ENCODE measurements at places on chromosomes 16 and 17. TPM values are rescaled to one million over a fixed set of nuclear protein-coding genes. Genes with fewer than 3 reads are reported as not detected.

The KCNH4 gene
- total RNA-seq = not detected

The CACNG1 gene
- total RNA-seq = not detected

The LRRC37A gene
- 3.4 TPM for total RNA-seq

The STH gene
- total RNA-seq = not detected

The IRX3 gene
- total RNA-seq = 16.5 TPM

The PMP22 gene
- 246 TPM for total RNA-seq

The SPATA32 gene
- total RNA-seq = not detected

The ABCC6 gene
- 0.49 TPM for total RNA-seq

The DPEP1 gene
- total RNA-seq = not detected

DNA sequence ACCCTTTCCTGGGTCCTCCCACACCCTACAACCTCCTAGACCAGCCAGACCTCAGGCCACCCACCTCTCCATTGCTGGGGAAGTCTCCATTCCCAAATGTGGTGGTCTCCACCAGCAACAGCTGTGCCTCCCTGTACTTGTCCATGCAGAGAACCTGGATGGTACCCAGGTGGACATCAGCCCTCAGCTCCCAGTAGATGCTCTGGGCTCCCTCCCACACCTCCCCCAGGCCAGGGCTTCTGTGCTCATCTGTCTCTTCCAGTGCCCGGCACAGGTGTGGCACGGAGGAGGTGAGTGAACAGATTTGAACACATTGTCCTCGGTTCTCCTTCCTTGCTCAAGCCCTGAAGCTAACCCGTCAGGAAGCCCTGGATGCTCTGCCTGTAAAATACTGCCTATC, 34.6 kb downstream of the LGALS9 start:
- DNase-seq = no peak

- no peak for DNase-seq
Measured at GRCh38 chr17:10598621-10599020, 49.2 kb upstream of the MYH2 start.

DNA sequence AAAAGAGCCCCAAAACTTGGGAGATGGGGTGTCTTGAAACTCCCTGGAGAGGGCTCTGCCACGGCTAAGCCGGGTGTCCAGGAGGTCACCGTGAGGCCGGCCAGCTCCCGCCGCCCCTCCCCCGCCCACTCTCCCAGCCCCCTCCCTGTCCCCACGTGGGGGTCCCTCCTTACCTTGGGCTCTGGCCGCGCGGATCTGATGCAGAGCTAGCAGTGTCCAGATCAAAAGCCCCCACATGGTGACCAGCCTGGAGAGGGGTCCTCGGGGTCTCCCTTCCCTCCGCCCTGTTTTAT, 447 bp downstream of the SDK2 start:
- DNase-seq = no peak

- DNase-seq = no peak
Measured at GRCh38 chr16:50692644-50692998, 785 bp upstream of the NOD2 start.

DNA sequence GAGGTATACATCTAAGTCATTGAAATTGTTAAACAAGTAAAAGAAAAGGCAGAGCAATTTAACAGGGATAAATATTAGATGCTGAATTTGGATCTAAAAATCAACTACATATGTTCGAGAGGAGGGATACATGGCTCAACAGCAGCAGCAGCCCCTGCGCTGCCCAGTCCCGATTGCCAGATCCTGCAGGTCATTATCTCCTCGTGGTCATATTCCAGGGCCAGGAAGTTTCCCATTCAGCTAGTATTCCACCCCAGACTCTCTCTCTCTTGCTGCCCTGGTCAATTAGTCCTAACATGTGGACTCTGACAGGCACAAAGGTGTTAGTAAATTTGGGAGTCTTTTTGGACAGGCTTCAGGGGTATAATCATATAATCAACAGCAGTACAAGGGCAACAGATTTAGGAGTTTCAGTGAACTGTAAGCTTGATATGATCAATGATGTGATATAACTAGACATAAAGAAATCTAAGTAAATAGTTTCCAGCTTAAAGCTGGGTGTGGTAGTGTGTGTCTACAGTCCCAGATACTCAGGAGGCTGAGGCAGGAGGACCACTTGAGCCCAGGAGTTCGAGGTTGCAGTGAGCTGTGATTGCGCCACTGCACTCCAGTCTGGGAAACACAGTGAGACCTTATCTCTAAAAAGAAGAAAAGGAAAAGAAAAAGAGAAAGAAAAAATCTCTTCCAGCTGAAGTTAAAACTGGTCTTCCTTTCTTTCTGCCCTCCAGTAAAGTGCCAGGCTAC, 96.5 kb upstream of the MED13 start:
- no peak for DNase-seq

DNA sequence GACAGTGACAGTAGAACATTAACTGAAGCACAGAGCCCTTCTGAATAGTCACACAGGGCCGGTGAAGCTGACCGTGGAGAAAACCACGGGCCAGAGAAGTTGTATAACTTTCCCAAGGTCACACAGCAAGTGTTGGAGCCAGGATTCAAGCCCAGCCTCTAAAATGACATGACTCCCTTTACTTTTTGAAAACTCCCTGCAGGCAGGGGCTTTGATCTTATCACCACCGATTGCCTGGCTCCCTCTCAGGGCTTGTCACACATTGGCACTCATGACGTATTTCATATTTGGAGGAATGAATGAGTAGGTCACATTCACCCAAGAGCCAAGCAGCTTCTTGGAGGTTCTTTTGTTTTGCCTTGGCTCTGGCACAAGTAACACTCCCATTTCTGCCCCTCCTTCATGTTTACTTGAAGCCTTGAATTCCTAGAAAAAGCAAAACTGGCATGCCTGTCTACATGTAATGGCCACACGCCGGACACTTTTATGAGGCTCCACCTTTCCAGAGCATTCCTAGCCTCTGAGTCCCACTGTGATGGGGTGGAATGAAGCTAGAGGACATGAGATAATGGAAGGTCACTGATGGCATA, 13.3 kb upstream of the RBBP6 start:
- no peak for DNase-seq

DNA sequence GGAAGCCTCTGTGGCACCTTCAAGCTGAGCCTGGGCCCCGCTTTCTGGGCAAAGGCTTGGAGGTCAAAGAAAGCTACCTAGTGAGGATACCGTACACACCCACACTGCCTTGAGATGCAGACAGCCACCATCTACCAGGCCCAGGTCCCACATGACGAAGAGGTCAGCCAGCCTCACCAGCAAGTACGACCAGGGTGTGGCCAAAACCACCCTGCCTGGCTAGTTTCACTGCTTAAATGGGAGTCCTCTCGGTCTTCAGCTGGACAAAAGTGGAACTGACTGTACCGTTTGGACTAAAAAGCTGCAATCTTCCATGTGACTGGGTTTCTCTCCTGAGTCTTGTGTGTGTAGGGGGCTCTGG, 21.6 kb downstream of the VASN start:
- no peak for DNase-seq

DNA sequence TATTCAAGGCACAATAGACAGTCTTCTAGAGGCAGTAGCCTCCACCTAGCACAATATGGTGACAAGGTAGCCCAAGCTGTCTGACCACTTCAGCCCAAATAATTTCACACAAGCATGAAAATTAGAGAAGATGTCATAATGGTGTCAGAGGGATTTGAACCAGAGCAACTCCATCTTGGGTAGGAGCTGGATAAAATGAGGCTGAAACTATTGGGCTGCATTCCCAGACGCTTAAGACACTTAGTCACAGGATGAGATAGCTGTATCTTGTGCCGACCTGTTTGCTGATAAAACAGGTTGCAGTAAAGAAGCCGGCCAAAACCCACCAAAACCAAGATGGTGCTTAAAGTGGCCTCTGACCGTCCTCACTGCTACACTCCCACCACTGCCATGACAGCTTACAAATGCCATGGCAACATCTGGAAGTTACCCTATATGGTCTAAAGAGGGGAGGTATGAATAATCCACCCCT, 192.6 kb downstream of the CPPED1 start:
- DNase-seq = no peak

DNA sequence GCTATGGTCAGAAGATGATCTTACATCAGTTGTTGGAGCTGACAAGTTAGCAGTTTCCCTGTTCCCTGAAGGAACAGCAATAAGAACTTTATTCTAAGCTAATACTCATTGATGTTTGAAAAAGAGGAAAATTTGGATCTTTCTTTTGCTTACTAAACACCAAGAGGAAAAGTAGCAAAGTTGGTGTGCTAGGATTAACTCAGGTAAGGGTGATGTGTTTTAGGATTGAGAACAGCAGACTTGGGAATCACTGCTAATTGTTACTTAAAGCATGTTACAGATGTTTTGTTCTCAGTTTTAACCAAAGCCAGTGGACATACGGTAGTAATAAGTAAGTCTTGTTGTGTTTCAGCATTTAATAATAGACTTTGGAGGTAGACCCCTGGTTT, 3.7 kb downstream of the SETD6 start:
- DNase-seq = no peak

GRCh38 chr17:13940858-13941665, 128.2 kb upstream of the COX10 start:
- no peak for DNase-seq

DNA sequence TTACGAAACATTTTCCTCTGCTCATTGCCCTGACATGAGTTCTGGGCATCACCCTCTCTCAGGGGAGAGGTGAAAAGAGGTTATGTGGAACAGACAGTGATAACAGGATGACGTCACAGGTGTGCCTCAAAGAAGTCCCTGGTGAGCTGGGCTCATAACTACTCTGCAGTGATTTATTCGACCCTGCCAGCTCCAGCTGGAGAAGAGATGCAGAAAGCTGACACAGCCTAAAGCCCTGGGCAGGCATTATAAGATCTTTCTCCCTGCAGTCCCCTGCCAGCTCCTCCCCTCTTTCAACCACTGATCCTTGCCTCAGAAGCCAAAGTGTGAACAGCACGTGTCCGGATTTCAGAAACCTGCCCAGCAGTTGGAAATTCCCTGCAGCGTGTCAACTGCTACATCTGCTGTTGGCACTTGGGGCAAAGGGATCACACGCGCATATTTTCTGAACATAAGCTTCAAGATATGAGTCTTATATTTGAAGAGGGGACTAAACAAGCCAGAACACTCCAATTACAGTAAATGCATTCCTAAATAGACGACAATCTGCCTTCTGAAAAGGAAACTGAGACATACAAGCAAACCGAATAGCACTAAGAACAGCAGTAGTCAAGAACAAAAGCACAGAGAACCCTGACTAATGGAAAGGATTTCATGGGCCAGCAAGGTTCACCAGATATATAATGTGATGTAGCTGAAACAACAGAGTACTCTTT, 80.5 kb downstream of the SMG6 start:
- DNase-seq = no peak

GRCh38 chr16:50204453-50205108, 51.5 kb downstream of the TENT4B start:
- DNase-seq = no peak

DNA sequence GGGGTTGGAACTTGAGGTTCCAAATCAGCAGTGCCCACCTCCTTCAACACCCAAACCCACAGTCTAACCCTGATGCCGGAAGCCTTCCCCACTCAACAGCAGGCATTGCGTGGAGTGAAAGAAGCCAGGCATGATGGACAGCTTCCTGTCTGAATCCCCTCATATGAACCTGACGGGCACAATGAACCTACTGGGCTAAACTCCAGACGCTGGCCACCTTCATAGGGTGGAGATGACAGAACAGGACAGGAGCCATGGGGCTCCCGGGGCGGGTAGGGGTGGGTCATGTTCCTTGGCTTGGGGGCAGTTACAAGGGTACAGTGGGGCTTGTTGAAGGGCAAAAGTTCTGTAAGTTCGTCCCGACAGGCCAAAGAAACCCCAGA, 460 bp upstream of the HSBP1 start:
- no peak for DNase-seq

DNA sequence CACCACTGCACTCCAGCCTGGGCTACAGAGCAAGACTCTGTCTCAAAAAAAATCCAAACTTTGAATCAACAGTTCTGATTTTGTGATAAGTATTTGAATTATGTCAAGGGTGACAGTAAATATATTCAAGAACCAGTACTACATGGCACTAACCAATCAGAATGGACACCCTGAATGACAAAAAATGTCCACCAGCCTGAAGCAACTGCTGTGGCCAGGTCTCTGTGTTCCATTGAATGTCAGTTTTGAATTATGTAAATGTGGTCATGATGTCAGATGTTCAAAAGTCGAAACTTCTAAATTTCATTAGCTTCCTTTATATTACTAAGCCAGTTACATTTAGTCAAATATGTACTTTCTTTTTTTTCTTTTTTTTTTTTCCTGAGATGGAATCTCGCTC, 15.4 kb upstream of the ATXN1L start:
- no peak for DNase-seq

GRCh38 chr17:71709271-71709890, 411.4 kb upstream of the SOX9 start:
- no peak for DNase-seq

DNA sequence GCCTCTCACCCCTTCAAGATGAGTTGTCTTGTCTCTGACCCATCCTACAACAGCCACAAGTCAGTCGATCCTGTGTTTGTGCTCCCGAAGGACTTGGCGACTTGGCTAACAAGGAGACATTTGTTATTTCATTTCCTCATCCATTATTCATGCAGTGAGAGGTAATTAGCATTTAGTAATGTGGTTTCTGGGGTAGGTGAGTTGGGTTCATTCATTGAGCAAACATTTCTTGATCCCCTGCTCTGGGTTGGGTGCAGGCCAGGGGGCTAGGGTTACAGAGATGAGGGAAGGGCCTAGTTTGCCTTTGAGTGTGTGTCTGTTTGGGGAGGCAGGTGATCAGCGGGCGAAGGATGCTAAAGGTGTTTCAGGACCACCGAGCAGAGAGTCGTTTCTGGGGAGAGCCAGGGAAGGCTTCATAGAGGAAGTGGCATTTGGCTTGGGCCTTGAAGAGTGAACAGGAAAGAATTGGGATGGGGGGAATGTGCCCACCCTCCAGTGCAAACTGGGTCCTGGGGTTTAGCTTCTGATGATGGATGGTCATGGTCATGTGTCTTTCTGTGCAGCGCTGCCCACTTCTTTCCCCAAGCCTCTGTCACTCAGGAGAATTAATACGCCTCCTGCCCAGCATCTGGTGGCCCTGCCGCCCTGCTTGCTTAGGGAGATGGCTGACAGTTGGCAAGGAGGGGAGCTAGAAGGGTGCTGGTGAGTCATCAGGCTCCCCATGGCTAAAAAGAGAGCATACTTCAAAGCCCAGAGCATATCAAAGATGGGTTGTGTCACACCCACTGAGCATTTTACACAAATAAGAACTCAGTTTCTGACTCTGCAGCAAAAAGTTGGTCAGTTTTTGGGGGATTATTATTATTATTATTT, 38.5 kb downstream of the MSI2 start:
- no peak for DNase-seq

GRCh38 chr16:80480664-80481063, 60.1 kb upstream of the DYNLRB2 start:
- no peak for DNase-seq

- DNase-seq = no peak
Measured at GRCh38 chr17:66492561-66493005, 190.2 kb downstream of the PRKCA start.

GRCh38 chr16:871562-872345, 71.2 kb upstream of the GNG13 start:
- no peak for DNase-seq

DNA sequence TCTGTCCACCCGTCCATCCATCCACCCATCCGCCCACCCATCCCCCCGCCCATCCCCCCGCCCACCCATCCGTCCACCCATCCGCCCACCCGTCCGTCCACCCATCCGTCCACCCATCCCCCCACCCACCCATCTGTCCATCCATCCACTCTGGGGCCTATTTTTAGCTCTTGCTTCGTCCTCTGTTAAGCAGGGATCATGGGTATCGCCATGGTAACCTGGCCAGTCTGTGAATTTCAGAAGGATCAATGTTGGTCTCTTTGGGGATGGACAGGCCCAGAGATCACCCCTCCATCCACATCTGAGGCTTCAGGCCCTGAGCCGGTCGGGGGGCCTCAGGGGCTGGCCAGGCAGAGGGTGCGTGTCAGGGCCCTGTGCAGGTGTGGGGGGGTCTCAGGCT, 15.2 kb upstream of the DPEP1 start:
- no peak for DNase-seq

All from vagina (tissue), 2 donors.